T-cell (primary cell): ENCODE measurements at places on chromosomes 1 and 21.

DNA sequence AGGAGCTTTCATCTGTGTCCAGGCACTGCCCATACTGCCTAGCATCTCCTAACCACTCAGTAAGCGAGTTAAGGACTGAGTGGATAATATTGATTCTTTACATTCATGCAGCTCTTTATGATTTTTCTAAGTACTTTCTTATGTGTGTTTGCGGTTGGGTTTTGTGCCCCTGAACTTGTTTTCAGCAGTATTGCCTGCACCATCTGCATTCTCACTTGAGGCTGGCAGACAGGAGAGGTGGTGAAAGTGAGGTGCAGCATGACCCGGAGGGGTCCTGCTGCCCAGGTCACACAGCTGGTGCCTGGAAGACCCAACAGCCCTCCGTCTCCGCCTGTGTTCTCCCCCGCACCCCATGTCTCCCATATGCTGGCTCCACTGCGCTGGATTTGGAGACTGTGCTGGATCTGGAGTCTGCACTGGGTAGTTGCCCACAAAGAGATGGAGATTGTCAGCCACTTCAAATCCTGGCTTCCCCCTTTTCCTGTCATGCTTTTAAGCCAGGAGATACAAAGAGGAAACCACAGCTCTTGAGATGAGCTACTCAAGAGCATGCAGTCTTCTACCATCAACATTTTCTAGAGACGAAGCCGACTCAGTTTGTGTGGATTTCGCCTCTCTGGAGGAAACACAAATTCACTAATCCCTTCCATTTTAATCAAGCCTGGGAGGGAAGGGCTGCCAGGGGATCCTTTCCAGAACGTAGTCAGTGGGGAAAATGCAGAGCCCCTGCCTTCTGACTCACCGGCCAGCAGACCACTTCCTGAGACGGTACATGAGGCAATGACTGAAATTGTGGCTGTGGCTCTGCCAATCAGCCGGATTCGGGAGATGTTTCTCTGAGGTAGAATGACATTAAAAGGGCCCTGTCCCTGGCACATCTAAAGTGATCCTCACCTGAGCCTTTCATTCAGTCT, 71.7 kb upstream of the ANGPTL1 start:
- H3K4me3 ChIP-seq: no peak overlapping the region
- H3K36me3 ChIP-seq: no peaks in the 10 kb centered on the region
- H3K4me1 ChIP-seq: no peaks in the 10 kb centered on the region
- peaks cover 23% of the 10 kb centered on the region for H3K27me3 ChIP-seq
- no peak overlapping the region for H3K27ac ChIP-seq

- no peak for DNase-seq
- H3K27ac ChIP-seq: no peak overlapping the region
- peaks cover 47% of the 10 kb centered on the region for H3K36me3 ChIP-seq
- H3K4me3 ChIP-seq: no peak overlapping the region
- peaks cover 37% of the 10 kb centered on the region for H3K4me1 ChIP-seq
- no peaks in the 10 kb centered on the region for H3K27me3 ChIP-seq
Observed at GRCh38 chr1:22080191-22080590, 27.7 kb downstream of the CDC42 start.

- no peak overlapping the region for H3K27ac ChIP-seq
- H3K36me3 ChIP-seq: no peaks in the 10 kb centered on the region
- no peaks in the 10 kb centered on the region for H3K4me1 ChIP-seq
Observed at GRCh38 chr1:18325136-18325535, 155.6 kb upstream of the KLHDC7A start.

DNA sequence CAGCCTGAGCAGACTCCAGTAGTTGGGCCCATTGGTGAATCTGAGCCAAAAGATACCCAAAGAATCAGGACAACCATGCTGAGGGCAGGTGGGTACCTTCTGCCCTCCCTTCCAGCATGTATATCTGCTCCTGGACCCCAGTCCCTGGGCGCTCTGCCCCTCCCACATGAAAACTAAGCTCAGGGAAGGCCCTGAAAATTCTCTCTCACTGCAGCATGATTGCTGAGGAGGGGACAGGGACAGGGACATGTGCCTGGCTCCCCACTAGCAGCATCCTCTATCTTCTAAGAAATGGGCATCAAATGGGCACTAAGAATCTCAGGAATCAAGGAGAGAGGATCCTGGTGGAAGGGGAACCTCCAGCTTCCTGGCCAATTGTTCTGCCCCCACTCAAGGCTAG, 446.0 kb downstream of the MATN1 start:
- no peak overlapping the region for H3K27ac ChIP-seq
- no peaks in the 10 kb centered on the region for H3K4me1 ChIP-seq
- H3K27me3 ChIP-seq: no peaks in the 10 kb centered on the region
- H3K4me3 ChIP-seq: no peak overlapping the region
- H3K36me3 ChIP-seq: no peaks in the 10 kb centered on the region

DNA sequence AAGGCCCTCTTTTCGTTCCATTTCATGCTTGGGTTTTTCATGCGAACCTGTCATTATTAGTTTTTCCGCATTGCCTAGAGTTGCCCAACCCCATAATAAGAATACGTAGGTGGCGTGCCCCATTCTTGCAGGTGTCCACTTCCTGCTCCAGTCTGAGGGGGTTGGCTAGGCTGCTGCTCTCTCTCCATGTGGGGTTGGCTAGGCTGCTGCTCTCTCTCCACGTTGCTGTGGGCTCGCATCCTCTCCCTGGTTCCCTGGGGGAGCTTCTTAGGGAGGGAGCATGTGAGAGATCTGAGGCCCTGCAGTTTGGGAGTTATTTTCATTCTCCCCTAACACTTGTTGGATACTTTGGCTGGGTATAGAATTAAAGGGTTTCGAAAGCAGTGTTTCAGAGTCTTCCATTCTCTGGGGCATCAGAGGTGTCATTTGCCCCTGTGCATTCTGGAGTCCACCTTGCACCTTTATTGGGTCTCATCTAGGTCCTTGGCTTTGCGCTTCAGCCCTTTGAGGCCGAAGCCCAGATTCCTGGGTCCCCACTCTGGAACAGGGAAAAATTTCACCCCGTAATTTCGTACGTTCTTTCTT, 8.6 kb downstream of the C1orf35 start:
- H3K27me3 ChIP-seq: no peaks in the 10 kb centered on the region
- no peak overlapping the region for H3K27ac ChIP-seq
- peaks cover 53% of the 10 kb centered on the region for H3K36me3 ChIP-seq
- peaks cover 16% of the 10 kb centered on the region for H3K4me1 ChIP-seq
- H3K4me3 ChIP-seq: no peak overlapping the region
- no peak for DNase-seq

DNA sequence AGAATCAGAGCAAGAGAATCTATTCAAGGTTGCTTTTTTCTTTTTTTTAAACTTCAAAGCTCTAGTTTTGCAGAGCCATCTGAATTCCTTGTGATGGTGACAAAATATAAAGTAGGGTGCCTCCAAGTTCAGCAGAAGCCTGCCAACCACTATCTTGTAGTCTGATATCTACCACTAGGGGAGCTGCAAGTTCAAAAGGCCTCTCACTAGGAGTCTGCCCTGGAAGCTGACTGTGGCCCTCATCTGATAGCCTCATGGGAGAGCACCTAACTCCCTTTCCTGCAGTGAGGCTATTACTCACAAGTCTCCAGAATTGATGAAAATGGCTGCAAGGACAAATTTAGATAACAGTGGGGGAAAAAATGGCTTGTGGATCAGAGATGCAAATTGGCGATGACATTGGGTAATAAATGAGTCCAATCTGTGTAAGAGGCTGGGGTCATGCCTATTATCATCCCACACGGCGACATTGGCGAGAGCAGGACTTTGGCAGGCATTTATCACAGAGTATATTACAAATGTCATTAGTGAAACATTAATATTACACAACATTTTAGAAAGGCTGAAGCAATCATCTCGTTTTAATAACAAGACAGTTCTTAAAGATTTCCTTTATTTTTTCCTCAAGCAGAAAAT, 10.7 kb upstream of the ZP4 start:
- H3K27ac ChIP-seq: no peak overlapping the region
- no peak overlapping the region for H3K4me3 ChIP-seq
- DNase-seq: no peak
- no peaks in the 10 kb centered on the region for H3K4me1 ChIP-seq
- H3K36me3 ChIP-seq: no peaks in the 10 kb centered on the region
- H3K27me3 ChIP-seq: no peaks in the 10 kb centered on the region

DNA sequence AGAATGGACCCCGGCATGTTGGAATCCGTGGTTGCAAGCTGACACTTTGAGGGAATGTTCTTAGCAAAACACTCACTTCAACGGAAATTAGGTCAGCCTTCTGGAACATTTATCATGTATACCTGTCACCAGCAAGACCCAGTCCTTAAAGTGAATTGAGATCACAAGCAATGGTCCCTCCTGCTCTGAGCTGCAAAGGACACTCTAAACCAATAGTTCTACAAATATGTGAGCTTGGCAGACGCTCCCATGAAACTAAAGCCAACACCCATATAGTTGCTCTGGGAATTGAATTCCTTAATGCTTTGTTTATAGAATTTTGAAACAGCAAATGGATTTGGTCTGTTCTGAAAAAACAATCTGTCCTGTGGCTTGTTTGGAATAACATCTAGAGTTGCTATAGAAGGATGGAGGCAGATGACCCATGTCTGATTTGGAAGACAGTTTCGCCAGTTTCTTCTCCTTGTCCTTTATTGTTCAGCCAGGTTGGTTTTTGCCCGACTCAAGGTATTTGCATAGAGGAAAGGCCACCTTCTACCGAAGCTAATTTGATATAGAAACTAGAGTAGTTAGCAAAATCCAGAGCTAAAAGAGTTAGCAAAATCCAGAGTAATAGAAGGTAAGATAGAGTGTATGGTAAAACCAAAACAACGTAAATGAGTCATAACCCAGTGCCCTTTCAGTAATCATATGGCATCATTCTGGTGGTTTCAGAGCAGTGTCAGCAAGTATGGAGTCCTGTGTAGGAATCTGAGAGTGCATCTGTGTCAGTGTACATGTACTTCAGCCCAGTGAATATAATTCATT, 236.2 kb downstream of the NFIA start:
- H3K4me1 ChIP-seq: no peaks in the 10 kb centered on the region
- DNase-seq: no peak
- no peaks in the 10 kb centered on the region for H3K27me3 ChIP-seq
- no peak overlapping the region for H3K4me3 ChIP-seq
- no peaks in the 10 kb centered on the region for H3K36me3 ChIP-seq
- H3K27ac ChIP-seq: no peak overlapping the region
